ENCODE measurements at places on chromosomes 3 and 15.

DNA sequence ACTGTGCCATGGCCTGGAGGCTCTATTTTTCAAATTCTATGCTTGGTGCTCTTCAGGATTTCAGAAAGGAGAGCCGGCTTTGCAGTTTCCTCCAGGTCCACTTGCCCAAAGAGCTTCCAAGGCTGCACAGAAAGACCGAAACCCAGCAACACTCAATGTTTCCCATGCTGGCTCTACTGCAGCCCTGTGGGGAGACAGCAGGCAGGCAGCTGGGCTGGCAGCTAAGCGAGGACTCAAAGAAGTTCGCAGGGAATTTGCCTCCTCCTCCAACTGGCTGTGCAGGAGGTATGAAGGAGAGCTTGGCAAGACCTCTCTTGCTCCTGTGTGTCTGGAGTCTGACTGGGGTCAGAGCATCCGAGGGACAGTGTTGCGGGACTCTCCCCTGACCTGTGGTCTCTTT, 17.4 kb upstream of the ITGA11 start:
- no peak for DNase-seq

- DNase-seq: no peak
These were observed 76.5 kb downstream of the MYO1E start for GRCh38 chr15:59296181-59296617.

- no peak for DNase-seq
These were observed 102.5 kb upstream of the COL6A5 start for GRCh38 chr3:130242850-130243569.

- no peak for DNase-seq
These were observed 76.0 kb downstream of the ZNF609 start for GRCh38 chr15:64536244-64536836.

GRCh38 chr3:161393310-161393709, 22.0 kb upstream of the SPTSSB start:
- DNase-seq: no peak

DNA sequence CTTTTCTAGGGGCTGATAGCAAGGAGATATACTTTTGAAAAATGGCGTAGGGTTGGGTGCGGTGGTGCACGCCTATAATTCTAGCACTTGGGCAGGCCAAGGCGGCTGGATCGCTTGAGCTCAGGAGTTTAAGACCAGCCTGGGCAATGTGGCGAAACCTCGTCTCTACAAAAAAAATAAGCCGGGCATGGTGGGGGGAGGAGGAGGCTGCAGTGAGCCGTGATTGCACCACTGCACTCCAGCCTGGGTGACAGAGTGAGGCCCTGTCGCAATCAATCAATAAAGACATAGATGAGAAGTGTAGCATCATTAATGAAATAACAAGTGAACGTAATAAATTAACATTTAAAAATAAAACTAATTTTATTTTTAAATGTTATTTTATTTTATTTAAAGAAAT, 134.6 kb downstream of the SLCO3A1 start:
- DNase-seq: no peak

DNA sequence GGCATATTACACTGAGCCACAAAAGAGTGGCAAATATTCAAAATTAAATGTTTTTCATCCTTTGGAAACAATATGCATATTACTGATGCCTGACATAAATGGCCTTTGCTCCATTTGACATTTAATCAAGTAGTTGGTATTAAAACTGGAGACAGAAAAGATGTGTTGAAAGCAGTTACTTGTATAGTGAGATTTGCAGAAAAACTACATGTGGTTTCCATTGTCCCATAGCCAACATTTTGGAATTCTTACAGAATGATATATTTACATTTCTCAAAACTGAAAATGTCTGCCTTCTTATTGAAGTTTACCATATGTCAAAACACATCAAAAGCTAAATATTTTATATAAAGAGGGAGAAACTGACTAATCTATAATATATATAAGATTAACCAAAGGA, 21.6 kb downstream of the SHOX2 start:
- no peak for DNase-seq

DNA sequence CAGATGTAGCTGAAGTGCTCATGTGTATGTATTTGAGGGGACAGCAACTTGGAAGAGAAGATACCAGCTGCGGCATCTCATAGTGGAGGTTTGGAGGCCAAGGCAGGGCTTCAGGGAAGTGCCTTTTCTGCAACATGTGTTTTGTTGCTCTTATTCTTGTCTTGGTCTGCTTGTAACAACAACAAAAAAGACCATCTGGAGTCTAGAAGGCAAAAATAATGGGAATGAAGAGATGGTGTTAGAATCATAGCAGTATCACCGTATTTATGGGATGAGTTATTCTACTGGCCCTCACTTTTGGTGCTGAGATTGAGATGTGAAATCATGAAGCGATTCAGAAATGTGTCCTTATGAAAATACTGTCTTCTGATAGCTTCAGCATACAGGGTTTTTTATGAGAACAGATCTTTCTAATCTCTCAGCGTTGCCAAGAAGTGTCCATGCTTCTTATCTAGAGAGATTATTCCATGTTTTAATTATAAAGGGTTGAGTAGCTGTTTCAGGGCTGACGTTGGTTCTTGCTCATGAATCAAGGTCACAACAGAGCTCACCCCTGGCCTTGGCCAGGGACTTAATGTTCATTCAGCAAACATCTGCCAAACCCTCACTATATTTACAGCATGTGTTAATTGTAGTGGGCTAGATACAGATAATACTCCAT, 58.0 kb downstream of the ITPR1 start:
- DNase-seq: no peak

DNA sequence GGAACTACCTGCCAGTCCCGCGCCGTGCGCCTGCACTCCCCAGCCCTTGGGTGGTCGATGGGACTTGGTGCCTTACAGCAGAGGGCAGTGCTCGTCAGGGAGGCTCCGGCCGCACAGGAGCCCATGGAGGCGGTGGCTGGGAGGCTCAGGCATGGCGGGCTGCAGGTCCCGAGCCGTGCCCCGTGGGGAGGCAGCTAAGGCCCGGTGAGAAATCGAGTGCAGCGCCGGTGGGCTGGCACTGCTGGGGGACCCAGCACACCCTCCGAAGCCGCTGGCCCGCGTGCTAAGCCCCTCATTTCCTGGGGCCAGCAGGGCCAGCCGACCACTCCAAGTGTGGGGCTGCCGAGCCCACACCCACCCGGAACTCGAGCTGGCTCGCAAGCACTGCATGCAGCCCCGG, 580.2 kb downstream of the ZIC1 start:
- DNase-seq: peak; percentile 1

DNA sequence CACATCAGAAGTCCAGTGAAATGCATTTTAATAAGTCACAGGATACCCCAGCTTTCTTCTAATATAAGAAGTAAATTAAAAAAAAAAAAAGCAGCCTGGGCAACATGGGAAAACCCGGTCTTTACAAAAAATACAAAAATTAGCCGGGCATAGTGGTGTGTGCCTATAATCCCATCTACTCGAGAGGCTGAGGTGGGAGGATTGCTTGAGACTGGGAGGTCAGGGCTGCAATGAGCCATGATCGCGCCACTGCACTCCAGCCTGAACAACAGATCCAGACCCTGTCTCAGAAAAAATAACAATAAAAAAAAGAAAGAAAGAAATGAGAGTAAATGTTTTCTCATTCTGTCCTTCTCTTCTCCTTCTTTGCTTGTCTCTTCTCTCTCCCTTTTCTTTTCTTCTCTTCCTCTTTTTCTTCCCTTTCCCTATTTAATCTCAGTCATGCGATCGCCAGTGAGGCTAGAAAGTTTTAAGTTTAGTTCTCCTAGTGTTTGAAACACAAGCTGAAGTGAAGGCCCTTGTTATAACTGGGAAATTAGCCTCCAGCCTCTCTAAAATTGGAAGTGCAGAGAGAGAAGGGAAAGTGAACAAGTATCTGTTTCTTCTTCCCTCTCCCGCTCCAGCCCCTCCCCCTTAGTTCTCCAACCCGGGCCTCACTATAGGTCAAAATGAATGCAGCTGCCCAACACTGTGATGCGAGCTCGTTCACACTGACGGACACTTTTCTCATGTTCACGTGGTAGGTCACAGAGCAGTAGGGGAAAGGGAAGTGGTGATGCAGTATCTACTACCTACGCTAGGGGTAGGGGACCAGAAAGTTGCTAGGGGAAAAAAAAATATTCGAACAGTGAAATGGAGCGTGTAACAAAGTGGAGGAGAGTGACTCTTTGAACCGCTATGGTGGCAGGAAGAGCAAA, 23.5 kb upstream of the TSC22D2 start:
- DNase-seq: peak; percentile 75

DNA sequence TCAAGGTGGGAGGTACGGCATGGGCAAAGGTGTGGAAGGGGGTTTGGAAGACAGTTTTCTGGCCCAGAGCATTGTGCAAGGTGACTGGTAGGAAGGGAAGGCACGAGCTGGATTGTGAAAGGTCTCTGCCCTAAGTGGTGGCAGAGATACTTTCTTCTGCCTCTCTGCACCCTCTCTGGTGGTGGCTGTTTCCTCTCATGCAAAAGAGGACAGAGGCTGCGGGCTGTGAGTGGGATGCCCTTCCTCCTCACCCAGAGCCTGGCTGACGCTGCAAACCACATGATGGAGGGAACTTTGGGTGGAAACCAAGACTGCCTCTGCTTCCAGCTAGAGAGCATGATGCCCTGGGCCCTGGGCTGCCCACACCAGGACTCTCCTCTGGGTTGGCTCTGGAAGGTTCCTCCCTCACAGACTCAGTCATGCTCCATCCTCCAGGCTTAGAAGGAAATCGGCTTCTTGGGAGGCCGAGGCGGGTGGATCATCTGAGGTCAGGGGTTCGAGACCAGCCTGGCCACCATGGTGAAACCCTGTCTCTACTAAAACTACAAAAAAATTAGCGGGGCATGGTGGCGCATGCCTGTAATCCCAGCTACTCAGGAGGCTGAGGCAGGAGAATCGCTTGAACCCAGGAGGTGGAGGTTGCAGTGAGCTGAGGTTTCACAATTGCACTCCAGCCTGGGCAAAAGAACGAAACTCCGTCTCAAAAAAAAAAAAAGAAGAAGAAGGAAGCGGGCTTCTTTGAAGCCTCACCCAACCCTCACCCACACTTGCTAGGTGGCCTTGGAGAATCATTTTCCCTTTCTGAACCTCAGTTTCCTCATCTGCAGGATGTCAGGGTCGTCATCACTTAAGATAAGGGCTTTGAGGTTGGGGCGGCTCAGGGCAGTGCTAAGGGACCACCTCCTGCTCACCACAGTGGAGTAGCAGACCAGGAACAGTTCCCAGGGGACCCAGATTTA, 8.3 kb downstream of the PSTPIP1 start:
- DNase-seq: peak; percentile 53

DNA sequence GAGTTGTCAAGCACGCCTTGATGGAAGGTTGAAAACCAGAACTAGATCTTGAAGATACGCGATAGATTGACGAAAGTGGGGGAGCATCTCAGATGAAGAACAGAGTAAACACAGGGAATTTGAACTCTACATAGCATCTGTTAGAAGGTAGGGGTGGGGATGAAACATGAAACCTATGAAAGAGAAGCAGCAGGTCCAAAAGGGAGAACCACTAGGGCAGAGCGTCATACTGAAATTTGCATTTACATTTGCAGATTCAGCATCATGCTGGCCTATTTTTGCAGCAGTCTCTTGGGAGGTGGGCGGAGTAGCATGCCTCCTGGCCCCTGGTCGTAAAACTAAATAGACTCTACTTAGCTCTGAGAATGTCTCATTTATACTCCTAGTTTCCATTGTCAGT, 46.1 kb upstream of the RASGRP1 start:
- peak; percentile 28 for DNase-seq

DNA sequence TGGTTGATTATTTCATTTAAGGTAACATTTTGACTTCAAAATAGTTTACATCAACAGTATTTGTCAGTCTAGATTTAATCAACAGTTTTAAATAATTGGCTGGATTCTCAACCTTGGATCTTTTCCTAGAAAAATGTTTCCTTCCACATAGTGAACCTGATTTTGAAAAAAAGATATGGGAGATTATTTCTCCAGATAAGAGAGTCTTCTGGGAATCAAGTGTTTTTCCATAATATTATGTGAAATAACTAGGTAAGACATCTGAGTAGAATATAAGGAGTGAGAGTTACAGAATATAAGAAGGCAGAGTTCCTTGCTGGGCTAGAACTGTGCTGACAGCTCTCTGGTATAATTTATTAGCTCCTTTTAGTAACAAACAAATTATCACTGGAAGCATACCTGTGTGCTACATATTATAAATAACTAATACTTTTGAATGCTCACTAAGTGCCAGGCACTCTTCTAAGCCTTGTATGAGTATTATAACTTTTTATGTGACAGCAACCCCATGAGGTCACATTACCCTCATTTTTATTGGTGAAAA, 18.8 kb upstream of the TNFSF10 start:
- DNase-seq: no peak

DNA sequence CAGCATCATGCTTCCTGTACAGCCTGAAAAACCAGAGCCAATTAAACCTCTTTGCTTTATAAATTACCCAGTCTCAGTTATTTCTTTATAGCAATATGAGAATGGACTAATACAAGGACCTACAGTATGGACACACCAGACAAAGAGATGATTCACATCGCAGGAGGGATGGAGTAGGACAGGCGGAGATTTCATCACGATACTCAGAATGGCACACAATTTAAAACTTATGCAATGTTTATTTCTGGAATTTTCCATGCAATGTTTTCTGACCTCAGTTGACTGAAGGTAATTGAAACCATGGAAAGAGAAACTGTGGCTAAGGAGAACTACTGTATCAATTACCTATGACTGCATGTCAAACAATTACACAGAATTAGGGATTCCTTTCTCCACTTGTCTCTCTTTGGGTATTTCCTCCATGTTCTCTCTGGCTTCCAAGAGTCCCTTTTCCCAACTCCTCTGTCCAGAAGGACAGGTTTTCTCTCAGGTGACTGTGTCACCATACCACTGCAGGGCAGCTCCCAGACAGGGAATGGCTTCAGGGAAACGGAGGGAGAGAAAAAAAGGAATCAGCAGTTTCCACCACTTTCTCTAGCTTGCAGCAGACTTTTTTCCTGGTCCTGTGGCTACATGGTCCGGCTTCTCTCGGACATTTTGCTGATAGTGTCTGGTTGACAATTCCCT, 3.0 kb upstream of the ANO10 start:
- DNase-seq: no peak

DNA sequence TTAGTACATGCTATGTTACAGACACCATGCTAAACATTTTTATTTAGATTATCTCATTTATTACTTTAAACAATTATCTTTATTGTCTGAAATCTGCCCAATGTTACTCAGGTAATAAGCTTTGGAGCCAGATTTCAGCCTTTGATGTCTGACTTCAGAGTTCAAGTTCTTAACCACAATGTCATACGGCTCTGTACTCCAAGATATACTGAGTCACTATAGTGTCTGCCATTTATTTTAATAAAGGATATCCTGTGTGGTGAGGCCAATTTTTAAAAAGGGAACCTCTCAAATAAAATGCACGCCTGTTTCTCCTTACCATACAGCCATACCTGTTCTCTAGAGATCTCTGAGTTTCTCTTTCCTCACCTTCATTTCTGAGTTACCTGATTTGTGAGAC, 193.1 kb downstream of the EPHA3 start:
- no peak for DNase-seq
